ENCODE measurements at places on chromosomes 5 and 9.

DNA sequence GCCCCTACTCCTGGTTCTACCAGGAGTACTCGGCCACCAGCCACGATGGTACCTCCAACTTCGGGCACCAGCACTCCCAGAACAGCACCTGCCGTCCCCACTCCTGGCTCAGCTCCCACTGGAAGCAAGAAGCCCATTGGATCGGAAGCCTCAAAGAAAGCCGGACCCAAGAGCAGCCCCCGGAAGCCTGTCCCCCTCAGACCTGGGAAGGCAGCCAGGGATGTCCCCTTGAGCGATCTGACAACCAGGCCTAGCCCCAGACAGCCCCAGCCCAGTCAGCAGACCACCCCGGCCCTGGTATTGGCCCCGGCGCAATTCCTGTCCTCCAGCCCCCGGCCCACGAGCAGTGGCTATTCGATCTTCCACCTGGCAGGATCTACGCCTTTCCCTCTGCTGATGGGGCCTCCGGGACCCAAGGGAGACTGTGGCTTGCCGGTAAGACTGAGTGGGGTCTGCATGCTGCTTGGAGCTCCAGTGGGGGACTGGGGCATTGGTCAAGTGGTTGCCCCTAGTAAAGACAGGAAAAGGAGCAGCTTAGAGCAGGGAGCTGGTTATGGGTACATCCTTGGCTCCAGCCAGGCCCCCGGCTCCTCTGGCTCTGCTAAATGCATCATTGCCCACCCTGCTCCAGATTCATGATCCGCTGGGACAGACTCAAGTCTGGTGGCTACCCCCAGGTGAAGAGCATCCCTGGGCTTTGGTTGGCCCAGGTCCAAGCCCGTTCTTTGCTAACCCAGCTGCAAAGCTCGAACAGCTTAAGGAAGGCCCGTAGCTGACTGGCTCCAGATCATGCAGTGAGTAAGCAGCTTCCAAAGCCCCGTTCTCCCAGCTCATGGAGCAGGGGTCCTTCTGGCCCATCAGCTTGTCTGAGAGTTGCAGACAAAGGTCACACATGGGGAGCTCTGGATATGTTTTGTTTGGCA, 14.0 kb downstream of the COL27A1 start:
- DNase-seq, result no peak

GRCh38 chr5:40271476-40271875, 408.2 kb upstream of the PTGER4 start:
- no peak for DNase-seq

DNA sequence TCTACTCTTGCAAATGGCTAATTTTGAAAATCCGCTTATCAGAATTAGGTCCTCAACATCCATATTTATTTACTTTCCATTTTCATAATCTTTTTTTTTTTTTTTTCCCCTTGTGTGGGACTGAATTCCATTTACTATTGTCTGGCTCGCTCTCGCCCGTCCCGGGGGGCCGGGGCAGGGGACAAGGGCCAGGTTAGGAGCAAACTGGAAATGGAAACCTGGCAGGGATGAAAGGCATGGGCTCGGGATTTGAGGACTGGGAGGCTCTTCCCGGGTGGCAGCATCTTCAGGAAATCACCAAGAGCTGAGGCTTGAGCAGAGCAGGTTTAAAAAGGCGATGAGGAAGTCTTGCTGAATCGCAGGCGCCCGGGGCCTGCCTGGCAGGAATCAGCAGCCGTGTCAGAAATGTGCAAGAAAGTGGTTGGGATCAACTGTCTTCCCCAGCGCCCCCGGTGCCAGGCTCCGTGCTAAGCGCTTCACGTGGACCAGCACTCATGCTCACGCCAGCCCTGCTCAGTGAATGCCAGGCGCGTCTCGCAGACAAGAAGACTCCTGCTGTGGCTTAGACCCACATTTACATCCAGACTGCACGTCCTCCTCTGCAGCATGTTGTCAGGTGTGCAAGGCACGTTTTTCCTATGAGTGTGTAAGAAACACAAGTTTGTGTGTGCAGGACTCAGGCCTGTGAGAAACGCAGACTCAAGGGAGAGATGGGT, 66.3 kb upstream of the UNC5A start:
- DNase-seq, result no peak

- no peak for DNase-seq
These were observed 460.8 kb downstream of the MTRR start for GRCh38 chr5:8329773-8330172.

GRCh38 chr5:1108023-1108864, 3.6 kb downstream of the SLC12A7 start:
- peak; percentile 56 for DNase-seq

- DNase-seq, result no peak
These were observed 172.2 kb upstream of the GRAMD2B start for GRCh38 chr5:126251024-126251423.

- no peak for DNase-seq
These were observed 1.9 kb downstream of the RAB24 start for GRCh38 chr5:177301503-177302165.
